ENCODE measurements at places on chromosomes 7 and 10. TPM values are rescaled to one million over a fixed set of nuclear protein-coding genes. Genes with fewer than 3 reads are reported as not detected.

Gene GPER1
- total RNA-seq, result 6.9 TPM

Gene SORCS3
- 0.07 TPM for total RNA-seq

Gene CASTOR2
- total RNA-seq, result 67.8 TPM

Gene ACTL6B
- not detected for total RNA-seq

Gene GPR37
- total RNA-seq, result 1.1 TPM

Gene DENND2A
- 10.5 TPM for total RNA-seq

Gene C10orf105
- total RNA-seq, result 1.3 TPM

Gene EN2
- not detected for total RNA-seq

Gene SH2D4B
- total RNA-seq, result 0.12 TPM

Gene SFMBT2
- 7.9 TPM for total RNA-seq

Gene GTF2IRD1
- total RNA-seq, result 15.6 TPM
